ENCODE measurements at places on chromosomes 16 and 17.

- DNase-seq = no peak
These were observed 168.2 kb downstream of the CYLD start for GRCh38 chr16:50909831-50910735.

DNA sequence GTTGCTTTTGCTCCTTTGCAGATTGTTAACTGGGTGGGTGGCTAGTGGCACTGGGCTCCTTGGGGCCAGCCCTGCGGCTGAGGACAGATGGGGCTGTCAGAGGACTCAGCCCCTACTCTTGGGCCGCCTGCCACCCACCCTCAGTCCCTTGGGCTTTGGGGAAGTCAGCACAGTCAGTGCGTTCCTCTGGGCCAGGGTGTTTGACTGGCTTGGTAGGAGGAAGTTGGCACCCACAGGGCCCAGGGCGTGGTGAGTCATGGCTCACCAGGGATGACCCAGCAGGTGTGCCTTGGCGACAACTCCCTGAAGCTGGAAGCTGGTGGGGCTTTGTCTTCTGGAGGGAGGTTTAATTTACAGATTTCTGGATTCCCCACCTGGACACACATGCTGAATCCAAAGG is 32.4 kb downstream of the HAPSTR1 start:
- peak; percentile 89 for DNase-seq

DNA sequence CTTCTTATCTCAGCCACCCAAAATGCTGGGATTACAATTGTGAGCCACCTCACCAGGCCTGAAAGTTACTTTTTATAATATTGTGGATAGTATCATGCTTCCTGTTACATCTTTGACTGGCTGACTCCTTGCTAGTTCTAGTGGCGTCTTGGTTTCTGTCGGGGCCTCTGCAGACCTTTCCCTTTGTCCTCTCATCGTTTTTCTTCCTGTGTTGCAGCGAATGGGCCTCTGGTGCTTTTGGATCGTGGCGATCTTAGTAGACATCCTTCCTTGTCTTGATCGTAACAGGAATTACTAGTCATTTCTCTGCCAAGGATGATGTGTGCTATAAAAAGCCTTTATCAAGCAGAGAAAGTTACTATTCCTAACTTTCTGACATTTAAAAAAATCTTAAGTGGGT is 20.8 kb downstream of the ASPSCR1 start:
- DNase-seq = no peak

GRCh38 chr16:84369105-84369504 is 767 bp downstream of the ATP2C2 start:
- DNase-seq = no peak

- DNase-seq = peak; percentile 87
These were observed 2.3 kb downstream of the PHAF1 start for GRCh38 chr16:67111951-67112444.

- peak; percentile 76 for DNase-seq
These were observed 11.5 kb downstream of the RMI2 start for GRCh38 chr16:11356573-11357331.

GRCh38 chr17:62963296-62963695 is 2.7 kb upstream of the TANC2 start:
- DNase-seq = no peak

- peak; percentile 35 for DNase-seq
These were observed 15.2 kb upstream of the SKAP1 start for GRCh38 chr17:48445248-48445620.

- DNase-seq = no peak
These were observed 50.0 kb downstream of the TENT4B start for GRCh38 chr16:50202926-50203624.

GRCh38 chr17:34663714-34664113 is 84.3 kb downstream of the TMEM132E start:
- DNase-seq = no peak

DNA sequence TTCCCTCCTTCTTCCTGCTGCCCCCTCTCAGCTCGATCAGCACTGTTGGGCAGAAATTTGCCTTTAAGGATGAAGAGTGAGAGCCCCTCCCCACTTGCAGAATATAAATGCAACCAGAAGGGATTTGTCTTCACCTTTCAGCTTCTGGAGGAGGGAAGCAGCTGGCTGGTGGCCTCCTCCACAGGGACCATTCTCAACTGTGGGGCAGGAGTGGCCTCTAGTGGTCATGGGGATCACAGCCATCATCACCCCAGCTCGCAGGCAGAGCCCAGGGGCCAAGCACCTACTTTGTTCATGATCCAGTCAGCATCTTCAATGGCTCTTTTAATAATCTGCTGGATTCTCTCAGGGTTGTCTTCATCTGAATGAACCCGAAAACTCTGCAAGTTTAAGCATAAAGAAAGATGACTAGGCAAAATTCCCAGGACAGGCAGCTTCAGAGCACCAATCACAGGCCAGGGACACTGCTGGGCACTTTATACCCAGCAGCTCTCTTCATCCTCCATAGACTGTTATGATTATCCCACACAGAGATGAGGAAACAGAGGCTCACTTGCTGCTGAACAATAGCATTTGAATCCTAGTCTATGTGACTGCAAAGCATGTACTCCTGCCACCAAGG is 13.1 kb downstream of the LYRM9 start:
- DNase-seq = peak; percentile 66

DNA sequence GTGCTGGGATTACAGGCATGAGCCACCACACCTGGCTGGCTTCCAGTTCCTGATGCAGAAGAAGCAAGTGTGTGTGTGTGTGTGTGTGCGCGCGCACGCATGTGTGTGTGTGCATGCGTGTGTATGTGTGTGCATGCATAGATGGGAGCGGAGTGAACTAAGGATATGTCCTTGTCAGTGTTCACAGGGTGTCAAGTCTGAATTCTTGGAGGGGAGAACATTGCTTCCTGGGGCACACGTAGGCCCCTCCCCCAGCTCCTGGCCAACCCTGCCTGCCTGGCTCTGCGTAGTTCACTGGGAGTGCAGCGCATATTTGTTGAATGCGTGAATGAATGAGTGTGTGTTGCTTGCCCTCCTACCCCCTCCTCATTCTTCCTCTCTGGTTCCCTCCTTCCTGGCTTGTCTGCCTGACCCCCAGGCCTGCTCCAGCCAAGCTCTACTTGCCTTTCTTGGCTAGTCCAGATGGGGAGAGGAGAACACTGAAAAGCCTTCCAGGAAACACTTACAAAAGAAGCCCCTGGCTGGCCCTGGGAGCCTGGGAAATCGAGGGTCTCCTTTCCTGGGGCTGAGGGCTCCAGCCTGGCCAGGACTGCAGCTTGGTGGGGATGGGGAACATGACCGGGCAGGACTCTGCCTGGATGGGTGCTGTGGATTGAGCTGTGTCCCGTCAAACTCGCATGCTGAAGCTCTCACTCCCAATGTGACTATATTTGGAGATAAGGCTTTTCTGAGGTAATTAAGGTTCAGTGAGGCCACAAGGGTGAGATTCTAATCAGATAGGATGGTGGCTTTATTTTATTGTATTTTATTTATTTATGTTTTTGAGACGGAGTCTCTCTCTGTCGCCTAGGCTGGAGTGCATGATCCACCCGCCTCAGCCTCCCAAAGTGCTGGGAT is 27.9 kb downstream of the IGFBP4 start:
- DNase-seq = no peak

DNA sequence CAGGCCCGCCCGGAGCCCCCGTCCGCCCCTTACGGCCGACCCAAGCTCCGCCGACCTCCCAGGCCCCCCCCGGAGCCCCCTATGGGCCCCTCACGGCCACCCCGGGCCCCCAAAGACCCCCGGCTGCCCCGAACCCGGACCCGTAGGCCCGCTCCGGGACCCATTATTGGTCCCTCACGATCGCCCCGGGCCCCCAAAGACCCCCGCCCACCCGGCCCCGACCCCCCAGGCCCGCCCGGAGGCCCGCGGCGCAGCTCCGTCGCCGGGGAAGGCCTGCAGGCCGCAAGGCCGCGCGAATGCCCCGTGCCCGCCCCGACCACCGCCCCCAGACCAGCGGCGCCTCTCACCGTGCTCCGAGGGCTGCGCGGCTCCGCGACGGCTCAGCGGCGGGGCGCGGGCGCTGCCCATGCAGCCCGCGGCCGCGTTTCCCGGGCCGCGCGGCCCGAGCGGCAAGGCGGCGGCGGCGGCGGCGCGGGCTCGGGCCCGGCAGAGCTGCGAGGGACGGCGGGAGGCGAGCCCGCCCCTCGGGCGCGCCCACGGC is 393 bp downstream of the ANKRD11 start:
- no peak for DNase-seq

GRCh38 chr16:9900576-9900975 is 281.7 kb downstream of the GRIN2A start:
- DNase-seq = no peak

GRCh38 chr16:55012362-55012761 is 81.7 kb downstream of the IRX5 start:
- no peak for DNase-seq

DNA sequence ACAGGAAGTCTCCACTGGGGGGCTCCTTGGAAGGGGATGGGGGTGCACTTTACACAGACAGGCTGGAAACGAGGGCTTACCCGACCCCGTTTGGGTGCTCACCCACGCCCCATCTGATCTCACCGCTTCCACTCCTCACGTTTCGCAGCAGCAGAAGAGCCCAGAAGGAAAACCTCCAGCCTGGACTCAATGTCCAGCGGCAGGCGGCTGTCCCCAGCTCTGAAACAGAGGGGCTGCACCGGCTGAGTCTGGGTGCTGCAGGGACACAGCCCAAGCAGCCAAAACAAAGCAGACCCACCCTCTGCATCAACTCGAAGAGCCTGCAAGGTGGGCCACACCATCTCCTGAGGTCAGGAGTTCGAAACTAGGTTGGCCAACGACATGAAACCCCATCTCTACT is 3.9 kb downstream of the MEAK7 start:
- no peak for DNase-seq

- DNase-seq = no peak
These were observed 7.0 kb downstream of the CRHR1 start for GRCh38 chr17:45791041-45791582.

- no peak for DNase-seq
These were observed 363.6 kb downstream of the HS3ST3B1 start for GRCh38 chr17:14664511-14664910.

DNA sequence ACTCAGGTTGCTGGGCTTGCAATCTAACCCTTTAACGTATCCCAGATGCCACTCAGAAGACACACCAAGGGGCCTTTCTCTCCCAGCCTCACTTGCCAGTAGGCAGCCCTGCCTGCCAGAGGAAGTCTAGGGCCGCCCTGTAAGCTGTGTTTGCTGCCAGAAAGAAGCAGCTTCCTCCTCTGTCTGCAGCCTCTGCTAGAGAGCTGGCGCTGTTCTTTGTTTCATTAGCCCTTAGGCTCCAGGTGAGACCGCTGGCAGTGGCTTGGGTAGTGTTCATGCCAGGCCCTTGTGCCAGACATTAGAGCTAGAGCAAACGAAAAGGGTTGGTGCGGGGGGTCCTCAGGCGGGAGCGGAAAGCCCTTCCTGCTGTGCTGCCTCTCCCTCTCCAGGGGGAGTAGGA is 8.9 kb downstream of the CTRL start:
- no peak for DNase-seq

DNA sequence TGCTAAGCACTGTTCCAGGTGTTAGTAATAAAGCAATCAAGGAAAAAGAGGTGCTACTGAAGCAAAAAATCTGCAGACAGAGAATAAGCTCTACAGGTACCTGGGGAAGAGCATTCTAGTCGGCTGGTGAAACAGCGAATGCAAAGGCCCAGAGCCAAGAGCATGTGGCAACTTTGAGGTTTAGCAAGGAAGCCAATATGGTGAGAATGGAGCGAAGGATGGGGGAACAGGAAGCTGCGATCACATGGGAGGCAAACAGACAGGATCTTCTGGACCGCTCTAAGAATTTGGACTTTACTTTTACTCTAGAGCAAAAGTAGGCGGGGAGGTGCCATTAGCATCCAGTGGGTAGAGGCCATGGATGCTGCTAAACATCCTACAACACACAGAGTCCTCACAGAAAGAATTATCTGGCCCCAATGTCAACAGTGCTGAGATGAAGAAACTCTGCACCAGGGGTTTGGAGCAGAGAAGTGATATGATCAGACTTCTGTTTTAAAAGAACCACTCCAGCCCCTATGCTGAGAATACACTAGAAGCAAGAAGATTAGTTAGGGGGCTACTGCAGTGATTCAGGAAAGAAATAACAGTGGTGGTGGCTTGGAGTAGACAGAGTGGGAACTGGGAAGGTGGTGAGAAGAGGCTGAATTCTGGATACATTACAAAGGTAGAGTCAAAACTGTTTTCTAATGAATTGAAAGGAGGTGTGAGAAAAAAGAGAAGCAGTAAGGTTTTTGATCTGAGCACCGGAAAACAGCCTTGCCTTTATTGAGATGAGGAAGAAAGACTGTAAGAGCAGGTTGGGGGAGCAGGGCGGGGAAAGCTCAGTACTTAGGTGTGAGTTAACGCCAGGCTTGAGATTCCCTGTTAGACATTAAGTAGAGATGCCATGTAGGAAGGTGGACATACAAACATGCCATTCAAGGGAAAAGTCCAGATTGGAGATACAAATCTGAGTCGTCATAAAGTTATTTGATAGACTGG is 11.0 kb downstream of the EFTUD2 start:
- no peak for DNase-seq

DNA sequence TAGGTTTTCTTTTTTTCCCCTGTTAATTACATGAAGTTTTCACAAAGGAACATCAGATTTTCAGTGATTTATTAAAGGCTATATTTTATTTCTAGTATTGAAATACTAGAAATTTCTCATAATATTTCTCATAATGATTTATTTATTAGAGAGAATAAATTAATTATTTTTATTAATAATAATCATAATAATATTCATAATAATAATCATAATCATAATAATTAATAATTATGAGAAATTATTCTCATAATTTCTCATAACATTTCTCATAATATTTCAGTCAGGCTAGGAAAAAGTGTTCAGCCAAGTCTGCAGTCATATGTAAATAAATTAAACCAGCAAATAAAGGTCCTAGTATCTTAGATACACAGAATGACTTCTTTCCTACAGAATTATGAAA is 41.4 kb downstream of the CNTNAP4 start:
- no peak for DNase-seq

- DNase-seq = no peak
These were observed 128.0 kb upstream of the PLCG2 start for GRCh38 chr16:81650982-81651562.

DNA sequence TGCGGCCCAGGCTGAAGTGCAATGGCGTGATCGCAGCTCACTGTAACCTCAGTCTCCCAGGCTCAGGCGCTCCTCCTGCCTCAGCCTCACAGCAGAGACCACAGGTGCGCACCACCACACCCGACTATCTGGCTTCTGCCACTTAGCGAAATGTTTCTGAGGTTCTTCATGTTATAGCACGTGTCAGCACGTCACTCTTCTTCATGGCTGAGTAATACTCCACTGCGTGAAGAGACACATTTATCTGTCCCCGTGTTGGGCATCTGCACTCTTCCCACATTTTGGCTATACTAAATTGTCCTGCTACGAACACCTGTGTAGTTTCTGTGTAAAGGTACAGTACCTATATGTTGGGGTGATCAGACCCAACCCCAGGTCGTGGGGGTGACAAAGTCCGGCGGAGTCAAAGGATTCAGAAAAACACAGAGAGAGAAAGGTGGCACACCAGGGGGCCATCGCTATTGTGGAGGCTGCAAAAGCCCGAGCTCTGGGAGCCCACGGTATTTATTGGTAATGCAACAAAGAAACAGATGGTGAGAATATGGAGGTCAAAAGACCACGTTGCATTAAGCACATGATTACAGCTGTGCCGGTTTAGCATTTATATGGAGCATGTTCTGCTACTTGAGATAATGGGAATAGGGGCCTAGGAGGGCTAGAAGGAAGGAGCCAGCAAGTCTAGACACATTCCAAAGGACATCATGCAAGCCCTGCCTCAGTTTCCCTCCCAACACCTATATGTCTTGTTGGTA is 851 bp upstream of the DPEP1 start:
- no peak for DNase-seq

All from NB4 (cell line).